ENCODE measurements at places on chromosomes 2 and 18.

DNA sequence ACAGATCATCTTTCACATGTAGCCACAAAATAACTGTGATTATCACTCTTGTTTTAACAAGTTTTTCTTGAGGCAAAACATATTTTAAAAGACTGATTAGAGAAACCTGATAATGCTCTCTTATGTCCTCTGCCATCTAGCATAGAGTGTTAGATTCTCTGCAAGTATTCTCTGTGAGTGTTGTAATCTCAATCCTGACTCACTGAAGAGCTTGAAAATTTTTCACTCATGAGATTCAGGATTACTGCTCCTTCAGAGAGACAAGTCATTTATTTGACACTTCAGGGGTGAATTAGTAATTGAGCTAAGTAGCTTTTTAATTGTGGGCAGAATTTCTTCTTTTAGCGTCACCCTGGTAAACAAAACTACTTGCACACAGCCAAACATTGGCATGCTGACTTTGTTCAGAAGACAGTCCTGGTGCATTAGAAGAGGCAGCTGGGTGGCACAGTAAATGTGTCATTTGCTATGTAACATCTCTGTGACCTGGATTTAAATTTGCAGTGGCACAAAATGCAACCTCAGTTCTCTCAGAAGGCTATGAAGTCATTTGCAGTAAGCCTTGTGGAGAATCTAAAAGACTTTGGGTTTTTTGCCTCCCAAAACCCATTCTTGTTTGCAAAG is 172.9 kb downstream of the LRP1B start:
- no peak for DNase-seq

DNA sequence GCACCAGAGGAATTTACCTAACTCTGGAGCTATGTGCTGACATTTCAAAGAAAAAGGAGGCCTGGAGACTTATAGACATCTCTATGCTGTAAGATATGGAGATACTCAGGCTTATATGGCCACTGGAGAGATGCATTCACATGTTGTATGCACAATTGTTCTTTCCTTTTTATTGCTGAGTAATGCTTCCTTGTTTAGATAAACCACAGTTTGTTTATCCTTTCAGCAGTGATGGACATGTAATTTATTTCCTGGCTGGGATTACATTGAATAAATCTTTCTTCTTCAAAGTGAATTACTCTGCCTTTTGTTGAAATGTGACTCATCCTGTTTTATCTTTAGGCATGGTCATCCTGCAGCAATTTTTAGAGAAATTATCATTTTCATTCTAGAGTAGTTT is 716.7 kb upstream of the GCFC2 start:
- DNase-seq = no peak

DNA sequence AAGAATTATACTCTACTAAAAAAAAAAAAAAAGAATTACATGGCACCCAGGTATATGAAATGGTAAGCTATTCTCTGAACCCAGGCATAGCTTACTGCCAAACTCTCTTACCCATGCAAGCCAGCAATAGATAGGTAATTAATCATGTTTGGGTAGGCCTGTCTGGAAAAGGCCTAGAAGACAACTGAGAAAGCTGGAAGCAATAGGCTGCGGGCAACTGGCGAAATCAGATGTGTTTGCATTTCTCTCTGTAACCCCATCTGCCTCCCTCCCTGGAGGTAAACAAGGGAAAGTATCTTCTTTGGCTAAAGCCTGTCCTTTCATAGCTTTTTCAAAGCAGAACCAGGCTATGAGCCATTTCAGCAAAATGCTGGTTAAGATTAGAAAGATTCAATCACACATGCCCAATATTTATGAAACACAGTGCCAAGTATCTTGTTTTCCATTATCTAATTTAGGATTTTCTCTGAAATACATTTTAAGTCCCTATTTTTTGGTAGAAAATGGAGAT is 934.8 kb upstream of the DDX18 start:
- no peak for DNase-seq

DNA sequence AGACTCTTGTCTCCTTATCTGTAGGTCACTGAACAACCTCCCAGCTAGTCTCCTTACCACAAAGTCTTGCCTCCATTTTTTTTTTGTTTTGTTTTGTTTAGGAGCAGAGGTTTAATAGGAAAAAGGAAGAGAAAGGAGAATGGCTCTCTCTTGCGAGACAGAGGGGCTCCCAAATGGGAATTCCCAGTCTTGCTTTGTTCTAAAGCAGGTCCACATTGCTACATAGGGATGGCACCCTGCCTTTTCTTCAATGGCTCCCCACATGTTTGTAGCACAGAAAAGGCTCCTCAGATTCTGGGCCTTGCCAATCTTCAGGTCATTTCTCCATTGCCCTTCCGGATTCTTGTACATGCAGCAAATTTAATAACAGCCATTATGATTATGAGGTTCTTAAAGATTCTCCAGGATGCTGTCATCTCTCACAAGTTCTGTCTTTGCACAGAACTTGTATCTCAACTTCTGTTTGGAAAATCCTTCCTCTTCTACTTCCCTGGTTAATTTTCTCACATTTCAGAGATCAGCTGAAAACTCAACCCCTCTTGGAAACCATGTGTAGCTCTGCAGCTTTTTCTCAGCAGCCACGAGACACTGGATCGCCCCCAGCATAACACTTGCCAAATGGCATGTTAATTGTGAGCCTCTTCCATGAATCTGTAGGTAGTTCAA is 23.6 kb downstream of the IL1F10 start:
- DNase-seq = no peak

GRCh38 chr2:105754011-105754410 is 9.3 kb downstream of the NCK2 start:
- peak; percentile 73 for DNase-seq

- DNase-seq = no peak
Measured at GRCh38 chr2:32965523-32966171, 18.9 kb downstream of the LTBP1 start.

DNA sequence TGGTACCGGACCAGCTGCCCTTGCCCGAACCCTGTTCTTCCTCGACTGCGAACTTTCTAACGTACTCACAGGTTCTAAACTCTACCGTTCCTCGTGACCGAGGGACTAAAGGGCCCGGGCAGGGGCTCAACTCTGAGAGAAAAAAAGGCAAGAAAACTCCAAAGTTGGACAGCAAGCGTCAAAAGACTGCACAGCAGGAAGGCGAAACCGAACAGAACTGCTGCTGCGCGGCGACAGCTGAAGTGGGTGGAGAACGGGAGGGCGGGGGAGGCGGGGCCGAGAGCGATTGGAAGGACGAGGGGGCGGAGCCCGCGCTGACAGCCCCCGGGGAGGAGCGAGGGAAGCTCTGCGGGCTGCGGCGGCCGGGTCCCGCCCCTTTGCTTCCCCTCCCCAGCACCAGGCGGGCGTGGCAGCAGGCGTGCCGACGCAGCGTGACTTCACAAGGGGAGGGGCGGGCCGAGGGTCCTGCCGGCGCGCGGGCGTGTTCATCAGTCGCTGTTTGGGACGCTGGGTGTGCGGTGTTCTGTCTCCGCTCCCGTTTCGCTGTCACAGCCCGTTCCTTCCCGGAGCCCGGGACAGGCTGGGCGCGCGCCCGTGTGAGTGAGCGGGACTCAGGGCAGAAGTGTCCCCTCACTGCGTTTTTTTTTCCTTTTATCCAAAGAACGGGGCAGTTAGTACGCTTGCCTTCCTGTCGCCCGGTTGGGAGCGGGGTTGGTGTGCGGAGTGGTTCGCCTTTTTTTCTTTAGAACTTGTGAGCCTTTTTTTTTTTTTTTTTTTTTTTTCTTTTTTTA is at the start of gene NABP1:
Gene NABP1 (plus strand): TSS at position 491 of the 791 bp plus-strand sequence. CDS start 479 bp downstream, outside the sequence.
- DNase-seq = peak; percentile 99

DNA sequence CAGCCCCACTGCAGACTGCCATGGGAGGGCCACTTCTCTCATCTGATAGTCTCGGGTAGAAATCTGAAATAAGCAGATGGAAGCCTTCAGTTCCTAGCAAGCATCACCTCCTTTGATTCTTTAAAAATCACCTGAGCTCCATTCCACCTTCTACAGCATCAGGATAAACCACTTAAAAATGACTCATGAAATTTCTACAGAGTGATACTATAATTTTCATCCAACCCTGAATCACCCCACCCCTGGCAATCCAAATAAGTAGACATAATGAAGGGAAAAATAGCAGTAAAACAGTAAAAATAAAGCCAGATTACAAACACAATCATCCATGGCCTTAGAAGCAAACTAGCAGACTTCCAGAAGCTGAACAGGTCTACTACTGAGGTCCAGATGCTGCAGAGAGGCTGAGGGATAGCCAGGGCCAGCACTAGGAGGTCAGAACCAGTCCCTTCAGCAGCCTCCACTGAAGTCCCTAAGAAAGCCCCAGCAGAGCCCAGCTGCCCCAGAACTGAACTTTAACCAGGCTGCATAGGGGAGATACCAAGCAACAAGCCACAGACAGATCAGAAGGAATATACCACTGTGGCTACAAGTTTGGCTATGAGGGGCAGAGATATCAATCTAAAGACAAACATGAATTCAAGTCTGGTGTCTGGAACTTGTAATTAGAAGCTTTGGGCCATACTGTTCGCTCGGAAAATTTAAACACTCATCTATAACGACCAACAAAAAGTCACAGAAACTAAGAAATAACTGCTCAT is 54.7 kb upstream of the RNU4ATAC start:
- no peak for DNase-seq

- no peak for DNase-seq
Measured at GRCh38 chr2:101820519-101820918, 123.0 kb downstream of the MAP4K4 start.

DNA sequence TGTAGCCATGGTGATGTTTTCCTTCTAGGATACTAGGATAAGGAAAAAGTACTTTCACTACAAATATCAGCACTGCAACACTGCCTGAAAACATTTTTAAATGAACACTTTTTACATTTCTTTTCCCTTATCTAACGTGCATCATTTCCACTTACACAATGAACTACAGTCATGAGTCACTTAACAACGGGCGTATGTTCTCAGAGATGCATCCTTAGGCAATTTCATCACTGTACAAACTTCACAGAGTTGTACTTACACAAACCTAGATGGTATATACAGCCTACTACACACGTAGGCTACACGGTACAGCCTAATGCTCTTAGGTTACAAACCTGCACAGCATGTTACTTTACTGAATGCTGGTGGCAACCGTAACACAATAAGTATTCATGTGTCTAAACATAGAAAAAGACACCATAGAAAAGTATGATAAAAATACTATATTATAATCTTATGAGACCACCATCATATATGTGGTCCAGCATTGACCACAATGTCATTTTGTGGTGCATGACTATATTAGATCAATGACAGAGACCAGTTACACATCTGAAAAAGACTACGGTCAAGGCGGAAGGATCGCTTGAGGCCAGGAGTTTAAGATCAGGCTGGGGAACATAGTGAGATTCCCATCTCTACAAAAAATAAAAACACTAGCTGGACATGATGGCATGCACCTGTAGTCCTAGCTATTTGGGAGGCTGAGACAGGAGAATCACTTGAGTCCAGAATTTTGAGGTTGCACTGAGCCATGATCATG is 39.8 kb downstream of the WDR33 start:
- no peak for DNase-seq

DNA sequence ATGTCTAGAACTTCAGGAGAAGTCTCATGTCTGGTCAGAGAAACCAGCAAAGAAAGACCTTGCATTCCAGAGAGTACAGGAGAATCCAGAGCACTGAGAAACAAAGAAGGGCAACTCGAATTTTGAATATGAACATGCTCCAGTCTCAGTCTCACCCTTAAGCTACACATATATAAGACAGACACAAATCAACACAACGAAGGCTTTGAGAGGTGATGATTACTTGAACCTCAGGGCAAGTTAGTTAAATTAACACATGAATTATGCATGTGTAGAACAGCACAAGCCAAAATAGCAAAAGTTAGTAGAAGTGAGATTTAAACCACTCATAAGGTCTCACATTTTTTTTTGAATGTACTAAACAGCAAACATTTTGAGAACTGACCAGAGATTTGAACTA is 29.0 kb upstream of the DOK6 start:
- no peak for DNase-seq

DNA sequence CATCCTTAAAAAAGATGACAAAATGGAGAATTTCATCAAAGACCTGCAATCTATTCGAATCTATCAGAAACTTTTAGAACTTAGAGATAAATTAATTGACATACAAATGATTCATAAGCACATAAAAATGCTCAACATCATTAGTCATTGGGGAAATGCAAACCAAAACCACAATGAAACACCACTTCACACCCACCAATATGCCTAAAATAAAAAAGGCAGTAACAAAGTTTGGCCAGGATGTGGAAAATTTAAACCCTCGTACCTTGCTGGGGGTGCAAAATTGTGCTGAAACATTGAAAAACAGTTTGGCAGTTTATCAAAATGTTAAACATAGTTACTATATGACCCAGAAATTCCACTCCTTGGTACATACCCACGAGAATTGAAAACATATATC is 11.5 kb upstream of the EIF2AK3 start:
- no peak for DNase-seq

- no peak for DNase-seq
Measured at GRCh38 chr2:54247115-54247514, 8.9 kb downstream of the TSPYL6 start.

DNA sequence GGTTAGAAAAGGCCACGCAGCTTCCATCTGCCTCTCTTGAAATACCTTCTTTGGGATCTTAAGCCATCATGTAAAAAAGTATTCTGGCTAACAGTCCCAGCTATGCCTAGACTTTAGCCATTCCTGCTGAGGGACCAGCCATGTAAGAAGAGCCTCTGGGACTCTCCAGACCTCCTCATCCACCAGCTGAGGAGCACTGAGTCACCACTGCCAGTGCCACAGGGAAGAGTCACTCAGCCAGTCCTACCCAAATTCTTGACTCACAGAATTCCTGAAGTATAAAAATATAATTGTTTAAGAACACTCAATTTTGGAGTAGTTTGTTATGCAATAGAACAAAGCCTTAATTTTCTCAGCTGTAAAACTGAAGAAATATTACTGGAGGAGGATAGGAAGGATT is 436.7 kb downstream of the ZEB2 start:
- DNase-seq = no peak

GRCh38 chr2:126843081-126843480 is 55.6 kb upstream of the TEX51 start:
- no peak for DNase-seq

DNA sequence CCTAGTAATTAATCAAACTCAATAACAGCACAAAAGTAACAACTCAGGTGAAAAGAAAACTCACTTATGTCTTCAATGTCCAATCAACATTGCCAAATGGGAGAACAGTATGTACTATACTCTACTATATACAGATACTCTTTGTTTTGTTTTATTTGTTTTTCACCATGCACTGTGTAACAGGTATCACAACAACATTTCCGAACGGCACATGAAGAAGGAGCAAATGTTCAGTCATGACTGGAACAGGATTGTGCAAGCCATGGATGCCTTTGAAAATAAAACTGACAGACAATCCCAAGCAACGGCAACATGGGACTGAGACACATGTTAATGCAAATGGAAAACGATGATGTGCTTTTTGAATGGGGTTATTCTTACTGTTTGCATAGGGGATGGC is 334.9 kb upstream of the THUMPD2 start:
- DNase-seq = no peak

Measured in central memory CD4-positive, alpha-beta T cell (primary cell).